ENCODE measurements at places on chromosomes 1 and 21.

DNA sequence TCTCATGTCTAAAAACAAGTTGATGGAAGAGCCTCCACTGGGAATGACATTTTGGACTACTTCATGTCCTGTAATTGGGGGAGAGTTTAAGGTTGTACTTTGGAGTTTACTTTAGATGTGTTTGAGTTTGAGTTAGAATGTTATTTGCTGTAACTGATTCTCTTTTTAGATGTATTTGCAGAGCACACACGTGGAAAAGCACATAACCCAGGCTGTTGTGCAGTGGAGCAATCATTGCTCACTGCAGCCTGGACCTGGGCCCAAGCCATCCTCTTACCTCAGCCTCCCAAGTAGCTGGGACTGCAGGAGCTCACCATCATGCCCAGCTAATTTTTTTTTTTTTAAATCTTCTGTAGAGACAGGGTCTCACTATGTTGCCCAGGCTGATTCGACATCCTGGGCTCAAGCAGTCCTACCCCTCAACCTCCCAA, 36.7 kb upstream of the SH3D21 start:
- no peak for DNase-seq

- DNase-seq = no peak
These were observed 17.7 kb downstream of the FAAH start for GRCh38 chr1:46411601-46412341.

DNA sequence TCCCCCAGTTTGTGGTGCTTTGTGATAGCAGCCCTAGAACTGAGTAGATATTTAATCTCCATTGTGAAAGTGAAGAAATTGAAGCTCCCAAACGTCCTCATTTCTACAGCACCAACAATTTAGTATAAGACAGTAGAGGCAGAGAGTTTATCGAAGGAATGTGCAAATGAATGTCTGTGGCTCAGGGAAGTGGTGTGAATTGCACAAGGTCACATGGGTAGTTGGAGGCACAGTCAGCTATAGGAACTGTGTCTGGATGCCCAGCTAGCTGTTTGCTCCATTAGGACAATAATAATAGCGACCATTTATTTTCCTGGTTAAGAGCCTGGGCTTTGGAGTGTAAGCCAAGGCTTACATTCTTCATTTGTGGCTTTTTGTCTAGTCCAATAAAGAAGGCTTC, 144.4 kb upstream of the USP24 start:
- DNase-seq = no peak

- no peak for DNase-seq
These were observed 7.6 kb downstream of the DNMT3L start for GRCh38 chr21:44253832-44254710.

GRCh38 chr1:10471411-10472219, 714 bp downstream of the DFFA start:
- no peak for DNase-seq

- DNase-seq = no peak
These were observed 29.2 kb downstream of the ZNF281 start for GRCh38 chr1:200380589-200381021.

GRCh38 chr1:3271866-3272265, 182.6 kb upstream of the ARHGEF16 start:
- DNase-seq = no peak

- DNase-seq = no peak
These were observed 116.8 kb downstream of the ATP6V1G3 start for GRCh38 chr1:198423673-198424072.

DNA sequence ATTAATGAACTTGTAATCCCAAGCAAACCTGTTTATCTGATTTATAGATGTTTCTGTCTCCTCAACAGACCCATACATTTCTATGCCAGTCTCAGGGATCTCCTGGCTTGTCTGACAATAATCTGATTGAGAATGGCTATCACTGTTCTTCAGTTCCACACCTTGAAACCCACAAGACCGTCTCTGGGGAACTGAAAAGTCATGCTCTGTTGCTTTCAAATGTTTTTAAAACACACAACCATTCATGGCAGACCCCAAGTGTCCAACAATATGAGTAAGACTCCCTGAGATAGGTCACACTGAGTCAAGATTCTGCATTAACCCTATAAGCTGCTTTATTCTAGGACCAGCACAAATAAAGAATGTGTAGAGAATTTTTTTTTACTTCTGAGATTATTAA, 611.2 kb upstream of the PLXNA2 start:
- DNase-seq = no peak

DNA sequence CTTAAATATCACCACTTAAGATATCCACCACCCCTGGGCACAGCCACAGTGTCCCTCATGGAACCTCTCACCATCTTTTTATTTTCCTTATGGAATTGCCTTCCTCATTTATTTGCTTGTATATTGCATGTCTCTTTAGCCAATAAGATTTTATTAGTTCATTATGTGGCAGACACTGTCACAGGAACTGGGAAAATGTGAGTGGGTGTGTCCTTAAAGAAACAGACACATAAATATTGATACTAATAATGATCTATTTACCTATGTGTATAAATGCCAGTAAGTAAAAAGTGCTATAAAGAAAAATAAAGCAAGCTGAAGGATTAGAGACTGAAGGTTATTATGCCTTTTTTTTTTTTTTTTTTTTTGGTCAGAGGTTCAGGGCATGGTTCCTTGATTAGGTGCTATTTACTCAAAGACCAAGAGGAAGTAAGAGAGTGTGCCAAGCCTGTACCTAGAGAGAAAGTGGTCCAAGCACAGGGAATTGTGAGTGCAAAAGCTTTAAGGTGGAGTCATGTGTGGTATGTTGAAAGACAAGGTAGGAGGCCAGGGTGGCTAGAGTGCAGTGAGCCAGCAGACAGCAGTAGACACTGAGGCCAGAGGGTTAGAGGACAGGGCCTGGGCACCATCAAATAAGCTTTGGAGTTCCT, 589.0 kb downstream of the USP25 start:
- DNase-seq = no peak

DNA sequence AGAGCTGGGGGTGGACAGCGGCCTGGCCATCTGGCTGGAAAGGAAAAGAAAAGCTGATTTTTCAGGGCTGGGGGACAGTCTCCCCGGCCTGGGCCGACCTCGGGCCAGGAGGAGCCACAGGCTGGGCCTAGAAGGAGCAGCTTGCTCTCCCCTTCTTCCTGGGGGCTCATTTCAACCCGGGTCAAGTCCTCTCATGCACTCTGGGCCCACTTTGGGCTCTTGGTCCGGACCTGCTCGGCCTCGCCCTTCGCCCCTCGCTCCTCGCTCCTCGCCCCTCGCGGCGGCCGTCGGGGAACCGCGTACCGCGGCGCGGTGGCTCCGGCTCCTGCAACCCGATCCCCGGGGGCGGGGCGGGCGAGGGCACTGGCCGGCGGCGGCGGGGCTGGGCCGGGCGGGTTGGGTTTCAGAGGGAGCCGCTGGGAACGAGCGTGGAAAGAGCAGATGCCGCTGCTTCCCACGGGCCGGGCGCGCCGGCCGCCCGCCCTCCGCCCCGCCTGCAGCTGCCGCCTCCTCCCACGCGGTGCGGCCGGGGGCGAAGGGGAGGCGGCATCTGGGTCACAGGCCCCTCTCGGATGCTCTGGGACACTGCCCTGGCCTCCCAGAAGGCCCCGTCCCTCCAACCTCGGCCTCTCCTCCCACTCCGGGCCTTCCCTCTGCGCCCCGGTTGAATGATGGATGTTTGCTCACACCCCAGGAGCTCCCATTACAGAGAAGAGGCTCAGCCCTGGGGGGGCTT, 6.6 kb downstream of the HEYL start:
- DNase-seq = no peak

- no peak for DNase-seq
These were observed 161.0 kb downstream of the PLXNA2 start for GRCh38 chr1:208083016-208083714.

DNA sequence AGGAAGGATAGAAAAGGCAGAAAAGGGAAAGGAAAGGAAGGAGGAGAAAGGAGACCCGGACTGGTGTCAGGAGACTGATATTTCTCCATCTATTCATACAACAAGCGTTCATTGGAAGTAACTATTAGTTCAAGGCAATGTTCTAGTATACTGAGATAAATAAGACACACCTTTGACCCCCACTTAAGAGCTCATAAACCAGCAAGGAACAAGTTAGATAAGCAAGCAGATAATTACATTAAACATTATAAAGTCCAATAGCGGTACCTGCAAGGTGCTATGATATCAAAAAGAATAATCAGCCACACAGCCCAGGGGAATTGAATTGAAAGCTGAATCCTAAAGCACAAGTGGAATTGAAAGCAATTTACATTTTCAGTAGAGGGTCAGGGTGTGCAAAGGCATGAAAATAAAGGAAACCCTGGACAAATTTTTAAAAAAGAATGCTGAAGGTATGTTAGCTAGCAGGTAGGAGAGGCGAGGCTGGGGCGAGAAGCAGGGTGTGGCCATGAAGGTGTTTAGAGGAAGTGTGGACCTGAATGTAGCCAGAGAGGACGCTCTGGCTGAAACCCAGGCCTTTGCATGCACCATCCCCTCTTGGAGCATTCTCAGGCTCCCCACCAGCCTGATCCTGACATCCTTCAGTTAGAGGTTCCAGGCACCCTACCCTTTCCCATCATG, 200.0 kb downstream of the SETD4 start:
- no peak for DNase-seq

- no peak for DNase-seq
These were observed 925 bp downstream of the TNNI1 start for GRCh38 chr1:201420608-201421002.

DNA sequence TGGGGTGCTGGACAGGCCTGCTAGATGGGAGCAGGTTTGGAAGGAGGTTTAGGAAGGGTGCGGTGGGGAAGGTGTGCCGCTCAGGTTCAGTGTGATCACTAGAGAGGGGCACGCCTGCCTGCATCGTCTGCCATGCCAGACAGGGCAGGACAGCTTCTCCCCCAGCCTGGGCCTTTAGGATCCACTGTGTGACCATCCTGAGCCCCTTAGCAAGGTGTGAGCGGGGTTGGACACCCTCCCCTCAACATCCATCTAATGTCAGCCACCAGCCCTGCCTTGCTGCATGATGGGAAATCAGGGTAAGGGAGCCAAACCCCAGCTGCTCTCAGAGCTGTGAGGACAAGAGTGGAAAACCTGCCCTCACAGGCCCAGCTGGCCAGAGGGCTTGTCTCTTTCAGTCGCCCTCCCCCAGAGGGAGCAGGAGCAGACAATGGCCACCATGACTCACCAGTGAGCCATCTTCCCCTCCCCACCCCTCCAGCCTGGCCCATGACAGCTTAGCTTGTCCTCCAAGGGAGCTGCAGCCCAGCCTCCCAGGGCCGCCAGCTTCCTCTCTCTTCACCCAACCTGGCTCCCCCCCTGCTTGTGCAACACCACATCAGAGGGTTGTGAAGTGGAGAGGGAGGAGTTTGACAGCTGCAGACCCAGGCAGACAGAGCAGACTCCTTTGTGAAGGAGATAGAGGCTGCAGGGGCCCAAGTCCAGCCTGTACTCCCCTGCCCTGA, 37.0 kb downstream of the NUAK2 start:
- DNase-seq = peak; percentile 15

- no peak for DNase-seq
These were observed 250.3 kb downstream of the SDCCAG8 start for GRCh38 chr1:243505986-243506689.

DNA sequence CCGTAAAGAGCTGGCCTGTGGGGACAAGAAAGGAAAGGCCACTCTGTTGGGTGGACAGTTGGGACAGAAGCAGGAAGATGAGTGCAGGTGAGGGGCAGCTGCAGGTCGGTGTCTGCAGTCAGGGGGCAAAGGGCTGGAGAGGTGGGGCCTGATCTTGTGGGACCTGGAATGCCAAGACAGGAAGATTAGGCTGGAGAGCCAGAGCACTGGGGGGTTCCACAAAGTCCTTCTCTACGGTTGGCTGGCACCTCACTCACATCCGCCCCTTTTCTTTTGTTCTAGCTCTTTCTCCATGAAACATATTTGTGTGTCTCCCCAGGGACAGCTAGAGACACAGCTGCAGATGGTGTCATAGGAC, 404.1 kb downstream of the PTPRU start:
- DNase-seq = no peak

Data from activated CD4-positive, CD25-positive, alpha-beta regulatory T cell (primary cell).